ENCODE measurements at places on chromosomes 13 and 19.

GRCh38 chr19:35856546-35857149 is at the start of gene KIRREL2:
KIRREL2 (plus strand) TSS chr19:35856911; CDS start chr19:35857120, 209 bp downstream.
- DNase-seq = no peak

- no peak for DNase-seq
Observed at GRCh38 chr13:112959206-112959605, 9.8 kb upstream of the MCF2L start.

DNA sequence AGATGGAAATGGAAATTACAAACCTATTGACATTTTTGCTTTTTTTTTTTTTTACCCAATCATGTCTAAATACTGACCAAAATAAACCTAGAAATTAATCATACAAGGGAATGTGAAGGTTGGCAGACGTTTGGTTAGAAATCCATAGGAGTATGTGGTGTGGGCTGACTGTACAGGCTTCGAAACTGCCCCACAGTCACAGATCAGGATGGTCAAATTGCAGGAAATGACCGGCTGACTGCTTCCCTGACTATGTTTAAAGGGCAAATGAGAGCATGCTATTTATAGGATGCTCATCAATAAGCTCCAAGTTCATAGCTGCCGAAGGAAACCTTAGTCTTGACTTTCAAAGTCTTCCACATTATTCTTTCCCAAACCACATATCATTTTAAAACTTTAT is 118.4 kb downstream of the COG6 start:
- DNase-seq = no peak

DNA sequence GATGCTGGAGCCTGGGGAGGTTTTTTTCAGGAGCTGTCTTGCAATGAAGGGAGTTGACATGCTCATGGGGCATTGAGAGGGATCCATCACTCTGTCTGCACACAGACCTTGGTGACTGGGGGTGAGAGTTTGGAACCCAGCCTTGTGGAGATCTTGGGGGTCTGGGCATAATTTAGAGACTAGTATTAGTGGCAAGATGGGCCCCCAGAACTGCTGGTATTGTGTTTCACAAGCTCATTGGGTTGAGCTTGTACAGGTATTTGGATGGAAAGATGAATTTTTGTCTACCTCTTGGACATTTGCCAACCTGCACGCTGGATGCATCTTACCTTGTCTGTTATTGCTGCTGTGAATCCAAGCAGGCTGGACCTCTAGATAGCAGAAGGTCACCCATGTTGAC is at the start of gene OR2Z1:
TSS of gene OR2Z1 (plus strand) at position 301 of the 400 bp plus-strand sequence. CDS start 9,395 bp downstream, outside the sequence.
- DNase-seq = no peak

- DNase-seq = no peak
Observed at GRCh38 chr19:19214892-19215291, 3.1 kb downstream of the NCAN start.

DNA sequence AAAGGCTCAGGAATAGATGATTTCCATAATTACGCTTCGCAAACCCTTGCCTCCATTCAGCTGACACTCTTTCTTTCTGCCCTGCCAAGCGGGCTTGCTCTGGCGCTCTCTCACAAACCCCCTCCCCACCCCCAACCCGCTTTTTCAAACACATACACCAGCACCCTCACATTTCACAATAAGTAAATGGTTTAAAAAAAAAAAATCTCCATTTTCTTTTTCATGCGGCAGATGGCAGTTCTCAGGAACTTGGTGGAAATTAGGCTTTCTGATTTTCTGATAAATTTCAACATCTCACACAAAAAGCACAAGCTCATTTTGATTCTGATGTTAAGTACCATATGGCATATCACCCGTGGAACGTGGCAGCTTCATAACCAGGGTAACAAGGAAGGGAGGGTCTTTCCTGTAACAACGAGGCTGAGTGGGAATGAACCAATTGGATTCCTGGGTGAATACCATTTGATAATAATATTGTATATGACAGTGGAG is 43.8 kb downstream of the C13orf42 start:
- DNase-seq = no peak

Measured in central memory CD4-positive, alpha-beta T cell (primary cell).